ENCODE measurements at places on chromosomes 2 and 18.

DNA sequence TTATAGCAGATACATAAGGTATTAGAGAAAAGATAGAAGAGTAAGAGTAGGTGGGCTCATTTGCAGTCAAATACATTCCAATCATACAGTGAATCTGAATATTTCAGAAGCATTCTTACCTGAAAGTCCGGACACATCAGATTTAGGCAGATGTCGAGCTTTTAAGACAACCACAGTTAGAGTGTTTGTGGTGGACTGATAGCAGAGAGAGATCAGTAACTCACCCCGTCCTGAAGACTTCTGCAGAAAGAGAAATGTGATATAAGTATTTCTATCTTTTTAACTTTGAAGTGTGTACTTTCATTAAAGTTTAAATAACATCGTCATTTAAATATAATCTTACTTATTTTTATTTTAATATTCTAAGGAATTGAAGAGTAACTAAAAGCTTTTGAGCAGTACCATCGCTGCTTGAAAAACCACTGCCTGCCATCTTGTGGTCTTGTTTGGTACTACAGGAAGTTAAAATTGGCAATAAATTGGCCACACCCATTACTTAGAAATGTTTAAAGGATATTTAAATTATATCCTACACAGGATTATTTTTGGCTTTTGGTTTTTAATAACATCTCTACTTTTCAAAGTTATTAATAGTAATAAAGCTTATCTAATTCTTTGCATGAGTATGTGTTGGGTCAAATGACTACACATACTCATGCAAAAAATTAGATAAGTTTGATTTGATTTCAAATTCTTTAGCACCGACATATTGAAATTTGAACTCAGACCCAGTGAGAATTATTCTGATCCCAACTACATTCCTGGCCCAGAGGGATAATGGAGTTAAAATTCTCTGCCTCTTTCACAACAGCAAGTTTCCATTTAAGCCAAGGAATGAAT, 5.5 kb downstream of the SYT4 start:
- DNase-seq = peak; percentile 58

DNA sequence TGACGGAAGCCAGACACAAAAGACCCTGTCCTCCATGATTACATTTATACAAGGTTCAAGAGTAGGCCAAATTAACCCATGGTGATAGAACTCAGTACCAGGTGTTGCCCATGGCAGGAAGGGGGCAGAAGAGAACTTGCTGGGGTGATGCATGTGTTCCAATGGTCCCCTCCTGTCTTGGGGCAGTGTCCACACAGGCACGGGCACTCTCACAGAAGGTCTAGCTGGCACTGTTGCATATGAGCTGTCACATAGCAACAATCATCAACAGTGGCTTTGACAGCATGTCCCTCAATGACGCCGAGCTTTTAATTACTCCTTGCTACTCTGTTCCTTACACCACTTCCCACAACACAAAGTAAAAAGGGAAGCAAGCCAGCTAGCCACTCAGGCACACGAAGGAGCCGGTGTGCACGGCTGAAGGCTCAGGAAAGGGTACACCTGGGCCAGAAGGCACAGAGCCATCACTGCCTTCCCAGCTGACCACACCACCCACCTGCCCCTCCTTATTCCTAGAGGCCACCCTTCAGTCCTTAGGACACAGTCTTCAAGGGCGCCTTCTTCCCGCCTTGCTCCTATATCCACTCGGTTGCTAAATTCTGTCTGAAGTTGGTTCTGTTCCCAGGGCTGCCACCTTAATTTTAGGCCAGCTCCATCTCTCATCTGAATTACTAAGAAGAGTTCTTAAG, 28.9 kb downstream of the RPL31 start:
- DNase-seq = no peak

DNA sequence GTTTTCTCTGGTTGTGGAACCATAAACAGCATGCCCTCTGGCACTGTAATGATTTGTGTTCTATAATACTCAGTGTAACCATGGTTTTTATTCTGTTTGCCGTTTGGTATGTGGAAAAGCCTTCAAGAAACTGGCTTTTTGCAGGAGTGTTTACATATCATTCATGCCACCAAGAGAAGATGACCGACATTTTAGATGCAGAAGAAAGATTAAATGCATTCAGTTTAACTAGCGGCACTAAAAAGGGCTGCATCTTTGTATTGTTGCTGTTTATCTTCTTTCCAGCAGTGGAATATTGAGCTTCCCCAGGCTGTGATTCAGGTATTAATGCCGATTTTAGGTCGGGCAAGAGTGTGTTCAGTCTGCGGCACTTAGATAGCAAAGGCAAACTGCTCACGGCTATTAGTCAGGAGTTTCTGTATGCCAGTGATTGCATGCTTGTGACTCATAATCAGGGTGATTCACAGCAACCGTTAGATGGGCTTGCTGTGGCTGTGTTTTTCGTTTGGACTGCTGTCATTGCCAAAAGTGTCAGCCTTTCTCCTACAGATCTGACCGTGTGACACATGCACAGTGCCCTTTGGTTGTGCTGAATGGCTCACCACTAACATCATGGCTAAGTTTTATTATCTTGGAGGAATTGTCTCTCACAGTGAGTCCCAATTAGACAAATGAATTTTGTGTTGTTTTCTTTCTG, 479.7 kb downstream of the PARD3B start:
- no peak for DNase-seq

DNA sequence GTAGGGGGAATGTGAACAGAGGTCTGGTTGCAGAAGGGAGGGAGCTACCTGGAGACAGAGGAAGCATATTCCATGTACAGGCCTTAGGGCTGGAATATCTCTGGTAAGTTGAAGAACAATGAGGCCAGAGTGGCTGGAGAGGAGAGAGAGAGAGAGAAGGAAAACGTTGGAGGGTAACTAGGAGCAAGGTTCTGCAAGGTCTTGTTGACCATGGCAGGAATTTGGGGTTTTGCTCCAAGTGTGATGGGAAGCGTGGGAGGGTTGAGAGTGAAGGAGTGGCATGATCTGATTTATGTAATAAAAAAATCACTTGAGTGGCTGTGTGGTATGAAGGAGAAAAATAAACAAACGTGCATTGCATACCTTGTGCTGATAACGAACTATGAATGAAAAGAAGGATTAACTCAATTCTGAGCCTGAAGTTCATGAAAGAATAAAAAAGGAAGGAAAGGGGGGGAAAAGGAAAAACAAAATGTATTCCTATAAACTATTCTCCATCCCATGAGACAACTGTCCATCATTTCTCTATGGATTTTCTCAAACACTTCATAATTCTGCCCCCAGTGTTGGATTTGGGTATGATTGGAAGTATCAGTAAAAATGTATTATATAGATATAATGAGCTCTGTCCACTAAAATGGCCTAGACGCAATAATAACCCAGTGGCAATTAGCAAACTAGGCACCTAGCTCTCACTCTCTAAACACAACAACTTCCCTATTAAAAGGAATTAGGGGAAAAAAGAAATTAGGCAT, 59.7 kb upstream of the PMAIP1 start:
- DNase-seq = no peak

GRCh38 chr2:15159751-15160177, 401.4 kb downstream of the NBAS start:
- DNase-seq = peak; percentile 57

GRCh38 chr2:6846540-6846939, 19.2 kb downstream of the CMPK2 start:
- no peak for DNase-seq

- no peak for DNase-seq
Observed at GRCh38 chr2:218888341-218888740, 7.7 kb downstream of the WNT10A start.

DNA sequence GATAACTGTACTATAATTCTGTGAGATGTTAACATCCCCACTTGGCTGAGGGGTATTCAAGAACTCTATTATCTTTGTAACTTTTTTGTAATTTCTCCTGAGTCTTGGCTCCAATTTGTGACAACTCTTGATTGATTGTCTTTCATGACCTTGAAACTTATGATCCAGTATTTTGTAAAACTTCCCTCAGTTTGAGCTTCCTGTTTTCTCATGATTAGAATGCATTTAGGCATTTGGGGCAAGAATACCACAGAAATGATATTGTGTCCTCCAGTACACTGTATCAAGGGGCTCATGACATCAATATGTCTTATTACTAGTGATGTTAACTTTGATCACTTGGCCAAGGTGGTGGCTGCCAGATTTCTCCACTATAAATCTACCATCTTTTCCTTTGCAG, 37.4 kb downstream of the PNO1 start:
- DNase-seq = no peak

DNA sequence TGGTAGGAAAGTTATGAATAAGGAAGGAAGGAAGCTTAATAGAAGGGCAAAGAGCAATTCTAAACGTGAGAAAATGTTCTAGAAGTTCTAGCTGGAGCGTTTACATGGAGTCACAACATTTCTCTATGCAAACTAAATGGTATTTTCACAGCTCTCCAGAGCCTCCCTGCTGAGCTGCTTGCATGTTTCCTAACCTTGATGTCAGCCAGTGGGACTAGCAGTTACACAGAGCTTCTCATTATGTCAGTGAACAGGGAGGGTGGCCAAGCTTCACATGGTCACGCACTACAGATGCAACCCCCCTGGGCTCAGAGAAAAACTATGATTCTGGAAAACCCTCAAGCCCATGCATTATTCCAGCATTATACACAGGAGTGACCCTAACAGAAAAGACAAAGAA, 153.4 kb upstream of the CCDC150 start:
- no peak for DNase-seq

DNA sequence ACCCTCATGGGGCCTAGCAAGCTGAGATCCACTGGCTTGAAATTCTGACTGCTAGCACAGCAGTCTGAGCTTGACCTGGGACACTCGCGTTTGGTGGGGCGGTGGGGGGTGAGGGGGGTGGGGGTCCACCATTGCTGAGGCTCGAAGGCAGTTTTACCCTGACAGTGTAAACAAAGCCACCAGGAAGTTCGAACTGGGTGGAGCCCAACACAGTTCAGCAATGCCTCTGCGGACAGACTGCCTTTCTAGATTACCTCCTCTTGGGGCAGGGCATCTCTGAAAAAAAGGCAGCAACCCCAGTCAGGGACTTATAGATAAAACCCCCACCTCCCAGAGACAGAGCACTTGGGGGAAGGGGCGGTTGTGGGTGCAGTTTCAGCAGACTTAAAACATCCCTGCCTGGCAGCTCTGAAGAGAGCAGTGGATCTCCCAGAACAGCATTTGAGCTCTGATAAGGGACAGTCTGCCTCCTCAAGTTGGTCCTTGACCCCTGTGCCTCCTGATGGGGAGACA, 149.7 kb upstream of the TANK start:
- DNase-seq = no peak

GRCh38 chr18:3062798-3063680, 50.1 kb upstream of the LPIN2 start:
- DNase-seq = peak; percentile 71

GRCh38 chr18:75533950-75534349, 106.4 kb upstream of the SMIM21 start:
- DNase-seq = no peak

GRCh38 chr2:101958061-101958460, 33.7 kb upstream of the IL1R2 start:
- DNase-seq = no peak

DNA sequence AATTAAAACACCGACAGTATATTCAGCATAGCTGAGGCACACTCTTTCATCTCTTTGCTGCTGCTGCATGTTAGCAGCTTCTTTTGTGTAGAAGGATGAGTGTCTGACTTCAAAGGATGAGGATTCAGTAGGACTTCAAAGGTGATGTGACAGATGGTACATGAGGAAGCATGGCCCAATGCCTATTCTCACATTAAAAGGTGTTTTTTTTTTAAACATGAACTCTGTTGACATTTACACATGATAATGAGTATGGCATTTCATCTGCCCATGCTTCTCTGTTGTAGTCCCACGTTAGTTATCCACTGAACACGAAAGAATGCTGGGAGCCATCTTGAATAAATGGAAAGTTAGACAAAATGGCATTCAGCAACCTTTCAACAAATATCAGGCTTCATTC, 1950.8 kb upstream of the PIK3C3 start:
- no peak for DNase-seq

- DNase-seq = no peak
Observed at GRCh38 chr2:222440673-222441422, 16.5 kb downstream of the SGPP2 start.

DNA sequence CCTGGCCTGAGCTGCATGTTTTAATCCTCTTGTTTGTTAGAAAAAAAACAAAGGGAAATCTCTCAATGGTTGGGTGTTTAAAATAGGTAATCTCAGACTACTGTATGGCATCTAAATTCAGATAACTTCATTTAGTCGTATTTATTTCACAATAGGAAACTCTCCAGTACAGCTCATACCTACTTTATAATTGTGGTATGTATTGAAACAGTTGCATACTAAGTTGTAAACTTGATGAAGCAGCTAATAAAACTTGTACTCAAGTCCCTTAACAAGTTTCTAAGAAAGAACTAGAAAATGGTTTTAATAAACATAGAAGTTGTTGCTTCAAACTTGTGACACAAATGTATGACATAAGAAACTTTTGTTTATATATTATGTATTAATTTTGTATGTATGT, 334.5 kb downstream of the PTPRM start:
- no peak for DNase-seq

DNA sequence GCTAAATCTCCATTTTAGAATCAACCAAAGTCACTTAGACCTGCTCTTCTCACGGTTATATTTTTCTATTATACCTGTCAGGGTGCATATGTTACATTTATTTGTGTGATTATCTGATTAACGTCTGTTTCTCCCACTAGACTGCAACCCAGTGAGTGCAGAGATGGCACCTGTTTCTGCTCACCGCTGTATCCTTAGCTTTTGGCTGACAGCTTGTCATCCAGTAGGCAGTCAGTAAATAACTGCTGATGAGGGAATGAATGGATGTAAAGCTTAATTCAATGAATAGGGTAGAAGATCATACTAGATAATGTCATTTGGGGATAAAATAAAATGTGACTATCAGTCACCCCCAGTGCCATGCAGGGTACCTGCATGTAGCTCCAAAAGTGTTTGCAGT, 6.9 kb upstream of the CHRNA1 start:
- DNase-seq = no peak

DNA sequence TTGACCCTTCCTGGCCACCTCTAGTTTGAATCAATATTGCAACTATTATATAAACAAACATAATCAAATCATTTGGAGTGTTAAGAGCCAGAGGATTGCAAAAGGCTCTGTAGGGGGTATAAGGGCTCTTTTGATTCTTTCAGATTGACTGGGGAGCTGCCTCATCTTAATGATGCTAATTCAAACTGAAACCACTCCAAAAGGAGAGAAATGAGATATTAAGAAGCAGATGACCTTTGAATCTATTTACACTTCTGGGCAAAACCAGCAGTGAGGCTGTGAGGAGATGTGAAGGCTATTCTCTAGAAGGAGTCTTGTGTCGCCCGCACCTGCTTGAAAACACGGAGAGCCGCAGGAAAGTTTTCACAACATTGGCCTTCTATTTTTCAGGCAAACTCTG, 311.2 kb upstream of the CRIM1 start:
- no peak for DNase-seq

Measured in endothelial cell (in vitro differentiated cells).